ENCODE measurements at places on chromosomes 7 and 10.

DNA sequence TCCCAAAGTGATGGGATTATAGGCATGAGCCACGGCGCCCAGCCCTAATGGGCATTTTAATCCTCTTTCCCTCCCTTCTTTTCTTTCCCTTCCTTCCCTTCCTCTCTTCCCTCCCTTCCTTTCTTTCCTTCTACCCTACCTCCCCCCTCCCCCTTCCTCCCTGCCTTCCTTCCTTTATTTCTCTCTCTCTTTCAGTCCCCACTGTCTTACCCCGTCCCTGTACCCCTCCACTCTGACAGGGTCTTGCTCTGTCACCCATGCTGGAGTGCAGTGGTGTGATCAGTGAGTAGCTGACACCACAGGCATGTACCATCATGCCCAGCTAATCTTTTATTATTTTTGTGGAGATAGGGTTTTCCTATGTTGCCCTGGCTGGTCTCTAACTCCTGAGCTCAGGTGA, 24.2 kb downstream of the LCOR start:
- DNase-seq: peak; percentile 65

DNA sequence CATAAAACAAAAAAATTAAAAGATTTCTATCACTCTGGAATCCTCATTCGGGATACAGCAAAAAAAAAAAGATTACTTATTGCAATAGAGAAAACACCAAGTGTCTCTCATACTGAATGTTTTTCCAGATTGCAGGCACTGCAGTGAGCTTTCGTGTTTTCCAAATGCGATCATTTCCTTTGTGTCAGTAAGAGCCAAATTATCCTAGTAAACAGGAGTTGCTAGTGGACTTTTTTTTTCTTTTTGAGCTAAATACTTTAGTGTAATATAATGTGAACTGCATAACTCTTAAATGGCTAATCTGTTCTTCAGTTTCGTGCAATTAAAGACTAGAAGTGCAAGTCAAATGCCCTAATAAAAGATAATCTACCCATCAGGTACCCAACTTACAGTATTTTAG, 44.4 kb upstream of the TOMM7 start:
- DNase-seq: no peak

GRCh38 chr7:42880392-42880791, 31.5 kb downstream of the C7orf25 start:
- no peak for DNase-seq

DNA sequence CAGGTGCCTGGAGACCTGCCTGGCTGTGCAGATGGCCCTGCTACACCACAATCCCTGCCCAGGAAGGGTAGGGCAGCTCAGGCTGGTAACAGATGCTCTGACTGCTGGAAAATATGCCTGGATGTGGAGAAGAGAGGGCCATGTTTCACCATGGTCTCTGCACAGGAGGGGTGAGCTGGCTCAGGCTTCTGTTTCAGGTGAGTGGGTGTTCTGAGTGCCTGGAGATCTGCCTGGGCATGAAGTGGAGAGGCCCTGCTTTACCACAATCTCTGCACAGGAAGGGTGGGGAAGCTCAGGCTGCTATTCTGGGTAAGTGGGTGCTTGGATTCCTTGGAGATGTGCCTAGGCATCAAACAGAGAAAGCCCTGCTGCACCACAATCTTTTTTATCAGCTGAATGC, 350.1 kb downstream of the KIF20B start:
- no peak for DNase-seq

GRCh38 chr7:51073171-51073570, 243.4 kb downstream of the COBL start:
- DNase-seq: no peak

- peak; percentile 67 for DNase-seq
These were observed at the start of gene SMURF1 for GRCh38 chr7:99143853-99144672. SMURF1 (minus strand) TSS chr7:99144108; CDS start chr7:99143780, 328 bp downstream.

DNA sequence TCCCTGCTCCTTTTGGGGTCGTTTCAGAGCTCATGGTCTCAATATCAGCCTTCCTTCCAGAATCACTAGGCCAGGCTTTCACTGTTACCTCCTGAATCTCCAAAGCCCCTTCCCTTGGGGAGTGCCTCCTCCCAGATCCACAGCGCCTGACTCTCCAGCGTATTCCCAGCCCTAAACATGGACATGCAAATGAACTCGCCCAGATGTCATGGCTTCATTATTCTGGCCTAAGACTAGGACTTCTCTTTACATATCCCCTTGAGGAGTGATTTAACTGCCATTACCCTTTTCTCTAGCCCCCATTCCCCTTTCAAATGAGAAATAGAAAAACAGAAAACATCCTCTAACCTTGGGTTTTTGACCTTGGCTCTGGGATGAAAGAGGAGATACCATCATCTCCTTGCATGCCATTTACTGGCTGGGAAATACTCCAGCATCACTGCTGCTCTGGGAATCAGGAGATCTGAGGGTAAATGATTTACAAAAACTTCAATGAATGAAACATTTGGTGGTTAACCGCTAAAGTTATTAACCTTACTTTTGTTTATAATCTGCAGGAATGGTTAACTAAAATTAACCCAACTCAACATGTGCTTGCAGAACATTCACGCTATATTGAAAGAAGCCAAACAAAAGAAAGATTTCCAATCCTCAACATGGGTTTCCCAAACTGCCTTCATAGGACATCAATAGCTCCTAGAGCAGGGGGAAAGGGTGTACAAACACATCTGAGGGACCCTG, 37.0 kb downstream of the FAM171A1 start:
- DNase-seq: no peak

- no peak for DNase-seq
These were observed 95.3 kb upstream of the DNAJB12 start for GRCh38 chr10:72449941-72450441.

GRCh38 chr7:42745357-42746059, 166.4 kb downstream of the C7orf25 start:
- peak; percentile 45 for DNase-seq

DNA sequence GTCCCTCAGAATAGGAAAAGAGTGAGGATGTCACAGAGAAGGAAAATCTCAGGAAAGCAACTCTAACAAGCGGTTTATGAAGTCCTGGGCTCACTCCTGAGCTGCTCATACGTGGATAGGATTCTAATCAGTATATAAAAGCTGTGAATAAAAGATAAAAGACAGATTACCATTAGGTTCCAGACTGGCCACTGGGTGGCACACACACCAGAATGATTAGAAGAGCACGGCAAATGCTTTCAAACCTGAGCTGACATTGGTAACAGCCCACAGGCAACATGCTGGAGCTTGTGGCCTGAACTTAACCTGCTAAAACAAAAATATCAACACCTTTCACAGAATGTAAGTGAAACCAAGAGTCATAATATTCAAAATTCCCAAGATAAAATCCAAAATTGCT, 370.8 kb downstream of the GRID1 start:
- peak; percentile 68 for DNase-seq

DNA sequence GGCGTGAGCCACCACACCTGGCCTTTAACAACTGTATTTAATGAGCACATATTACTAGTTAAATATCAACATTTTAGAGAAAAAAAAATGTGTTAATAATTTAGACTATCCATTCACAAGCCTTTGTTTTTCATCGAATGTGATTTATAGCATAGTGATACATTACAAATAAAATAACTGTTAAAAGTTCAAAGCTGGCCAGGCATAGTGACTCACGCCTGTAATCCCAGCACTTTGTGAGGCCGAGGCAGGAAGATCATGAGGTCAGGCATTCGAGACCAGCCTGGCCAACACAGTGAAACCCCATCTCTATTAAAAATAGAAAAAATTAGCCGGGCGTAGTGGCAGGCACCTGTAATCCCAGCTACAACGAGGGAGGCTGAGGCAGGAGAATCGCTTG, 72.7 kb downstream of the HACD1 start:
- no peak for DNase-seq

GRCh38 chr10:77036993-77037734, 600.4 kb downstream of the KCNMA1 start:
- DNase-seq: peak; percentile 68

GRCh38 chr7:158687406-158687805, 17.2 kb downstream of the NCAPG2 start:
- no peak for DNase-seq

- no peak for DNase-seq
These were observed 39.2 kb upstream of the CARD11 start for GRCh38 chr7:3082831-3083230.

GRCh38 chr7:117767951-117768350, 105.3 kb downstream of the CTTNBP2 start:
- DNase-seq: no peak

- DNase-seq: no peak
These were observed 401.1 kb upstream of the PODXL start for GRCh38 chr7:131957338-131958020.

DNA sequence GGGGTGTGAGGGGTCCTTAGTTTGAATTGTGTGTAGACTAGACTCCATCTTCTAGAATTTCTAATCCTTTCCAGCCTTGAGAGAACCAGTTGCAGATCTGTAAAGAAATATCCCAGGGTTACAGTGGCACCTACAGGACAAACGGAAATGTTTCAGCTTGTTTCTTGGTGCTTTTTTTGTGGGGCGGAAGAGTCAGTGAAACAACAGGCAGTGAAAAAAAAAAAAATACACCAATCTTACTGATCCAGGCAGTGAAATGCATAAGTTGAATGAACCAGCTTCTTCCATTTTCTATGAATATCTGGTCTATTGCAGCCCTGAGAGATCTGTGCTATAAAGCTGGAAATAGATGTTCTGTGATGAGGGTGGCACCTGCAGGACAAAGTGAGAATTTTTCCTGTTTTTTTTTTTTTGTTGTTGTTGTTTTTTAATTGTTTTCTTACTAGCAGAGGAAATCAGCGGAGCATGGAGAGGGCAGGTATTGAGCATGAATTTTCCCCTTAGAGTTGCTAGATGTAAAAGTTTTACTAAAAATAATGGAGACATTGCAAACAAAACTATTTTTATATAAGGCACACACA, 81.9 kb upstream of the DYNC1I1 start:
- peak; percentile 81 for DNase-seq

DNA sequence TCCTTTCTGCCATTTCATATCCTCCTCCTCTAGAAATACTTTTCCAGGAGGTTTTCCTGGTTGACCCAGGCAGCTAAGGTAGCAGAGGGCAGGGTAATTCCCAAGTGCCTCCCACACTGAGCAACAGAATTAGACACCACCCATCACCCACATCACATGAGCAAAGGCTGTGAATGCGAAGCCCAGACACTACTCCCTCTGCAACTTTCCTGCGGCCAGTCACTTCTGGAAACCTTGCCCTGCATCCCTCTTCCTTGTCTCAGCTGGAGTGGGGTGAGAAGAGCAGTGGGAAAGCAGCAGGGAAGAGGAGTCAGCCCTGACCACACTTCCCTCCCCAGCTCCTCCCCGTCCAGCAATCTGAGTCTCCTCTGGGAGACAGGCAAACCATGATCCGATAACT, 15.2 kb downstream of the TMEM176B start:
- DNase-seq: no peak

DNA sequence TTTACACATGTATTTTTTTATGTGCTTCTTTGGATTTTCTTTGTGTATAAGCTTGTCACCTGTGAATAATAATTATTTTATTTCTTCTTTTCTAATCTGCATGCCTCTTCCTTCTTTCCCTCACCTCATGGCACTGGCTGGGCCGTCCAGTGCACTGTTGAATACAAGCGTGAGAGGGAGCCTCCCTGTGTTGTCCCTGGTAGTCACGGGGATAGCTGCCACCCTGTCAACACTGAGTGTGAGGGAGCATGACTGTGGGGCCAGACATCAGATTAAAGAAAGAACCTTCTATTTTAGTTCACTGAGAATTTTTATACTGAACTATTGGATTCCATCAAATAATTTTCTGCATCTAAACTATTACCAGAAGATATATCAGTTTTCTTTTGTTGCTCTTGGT, 187.9 kb downstream of the CDC14C start:
- DNase-seq: peak; percentile 6

- DNase-seq: no peak
These were observed 57.5 kb upstream of the SHH start for GRCh38 chr7:155869784-155870076.

DNA sequence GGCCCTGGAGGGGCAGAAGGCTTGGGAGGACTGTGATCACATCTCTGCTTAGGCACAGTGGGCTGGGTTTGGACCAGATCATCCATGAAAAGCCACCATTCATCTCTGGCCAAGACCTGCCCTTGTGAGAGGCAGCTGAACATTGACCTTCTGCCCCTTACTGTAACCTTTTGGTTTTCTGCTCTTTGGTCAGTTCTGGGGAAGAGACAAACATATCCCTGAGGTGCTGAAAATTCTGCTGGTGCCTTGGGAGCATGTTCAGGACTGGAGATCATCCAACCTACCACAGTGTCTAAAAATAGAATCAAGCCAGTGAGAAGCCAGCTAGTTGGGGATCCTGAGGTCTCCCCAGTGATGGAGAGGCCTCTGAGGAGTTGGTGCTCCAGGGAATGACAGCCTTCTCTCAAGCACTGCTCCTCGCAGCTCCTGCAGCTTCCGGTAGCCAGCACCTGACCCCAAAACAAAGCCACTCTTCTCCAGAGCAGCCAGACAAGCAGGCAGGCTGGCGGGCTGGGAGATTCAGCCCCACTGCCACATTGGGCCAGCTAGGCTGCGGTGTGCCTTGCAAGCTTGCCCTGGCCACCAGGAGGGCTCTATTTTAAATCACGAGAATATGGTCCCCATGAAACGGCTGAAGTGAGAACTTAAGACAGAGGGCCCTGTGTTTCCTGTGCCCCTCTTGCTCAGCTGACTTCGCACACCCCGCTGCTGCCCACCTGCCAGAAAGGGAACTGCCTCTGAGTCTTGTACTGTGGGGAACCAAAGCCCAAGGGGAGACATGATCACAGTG, 37.8 kb upstream of the UBE2H start:
- no peak for DNase-seq

- DNase-seq: peak; percentile 58
These were observed 41.0 kb downstream of the NKX2-3 start for GRCh38 chr10:99573790-99574189.

GRCh38 chr7:121755286-121755685, 117.7 kb upstream of the PTPRZ1 start:
- no peak for DNase-seq

GRCh38 chr10:34815185-34816084, at the start of gene PARD3:
PARD3 (minus strand) TSS chr10:34815296; CDS start chr10:34814995, 301 bp downstream.
- peak; percentile 82 for DNase-seq

- DNase-seq: no peak
These were observed 115.6 kb downstream of the REEP3 start for GRCh38 chr10:63636812-63637211.

GRCh38 chr7:112550468-112551060, 69.8 kb downstream of the LSMEM1 start:
- peak; percentile 73 for DNase-seq

GRCh38 chr10:94104316-94105000, 110.7 kb downstream of the PLCE1 start:
- DNase-seq: no peak

- DNase-seq: no peak
These were observed 368.7 kb downstream of the AUTS2 start for GRCh38 chr7:69966766-69967591.

All from NCI-H82 (cell line).